ENCODE measurements at places on chromosomes 11 and 22.

- no peak for DNase-seq
These were observed 17.0 kb upstream of the NECTIN1 start for GRCh38 chr11:119745776-119746535.

- DNase-seq = no peak
These were observed 529.5 kb downstream of the SOX6 start for GRCh38 chr11:15826826-15827225.

GRCh38 chr22:22061085-22062077, 78.8 kb upstream of the TOP3B start:
- peak; percentile 45 for DNase-seq

GRCh38 chr11:3356858-3357257, 22.1 kb downstream of the ZNF195 start:
- no peak for DNase-seq

DNA sequence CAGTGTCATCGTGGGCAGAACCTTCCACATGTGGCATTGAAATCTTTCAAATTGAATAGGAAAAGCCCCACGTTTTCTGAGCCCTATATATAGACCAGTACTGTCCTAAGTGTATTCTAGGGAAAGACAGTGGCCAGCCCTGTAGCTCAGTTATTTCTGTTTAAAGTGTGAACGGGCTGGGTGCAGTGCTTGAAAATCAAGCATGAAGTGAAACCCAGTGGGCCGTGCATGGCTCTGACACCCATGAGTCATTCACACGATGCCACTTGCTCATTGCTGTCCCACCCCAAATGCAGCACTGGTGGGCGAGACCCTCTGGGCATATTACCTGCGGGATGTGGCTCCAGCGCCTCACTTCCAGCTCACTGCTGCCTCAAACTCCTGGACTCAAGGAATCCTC, 29.8 kb upstream of the CCDC188 start:
- no peak for DNase-seq

GRCh38 chr11:76773921-76774361, 9.2 kb upstream of the TSKU start:
- DNase-seq = no peak

GRCh38 chr11:59030037-59030436, 56.1 kb upstream of the GLYATL1B start:
- no peak for DNase-seq

- DNase-seq = no peak
These were observed 43.2 kb upstream of the YPEL1 start for GRCh38 chr22:21778705-21779363.

GRCh38 chr22:25816522-25817059, 74.6 kb downstream of the MYO18B start:
- DNase-seq = no peak

GRCh38 chr11:133949129-133949528, 7.6 kb downstream of the IGSF9B start:
- DNase-seq = no peak

DNA sequence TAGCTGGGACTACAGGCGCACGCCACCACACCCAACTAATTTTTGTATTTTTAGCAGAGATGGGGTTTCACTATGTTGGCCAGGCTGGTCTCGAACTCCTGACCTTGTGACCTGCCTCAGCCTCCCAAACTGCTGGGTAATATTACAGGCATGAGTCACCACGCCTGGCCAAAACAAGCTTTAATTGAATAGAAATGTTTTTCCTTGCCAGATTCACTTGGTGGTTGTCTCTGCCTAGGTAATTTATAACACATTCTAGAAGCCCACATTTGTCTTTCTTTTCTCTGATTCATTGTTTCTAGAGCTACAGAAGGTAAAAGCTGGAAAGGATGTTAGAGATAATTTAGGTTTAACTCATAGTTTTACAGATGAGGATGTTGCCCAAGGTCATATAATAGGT, 41.3 kb downstream of the CECR2 start:
- no peak for DNase-seq

- no peak for DNase-seq
These were observed 72.7 kb downstream of the AMBRA1 start for GRCh38 chr11:46520971-46521745.

- no peak for DNase-seq
These were observed 405.3 kb upstream of the CCDC90B start for GRCh38 chr11:83691451-83691950.

DNA sequence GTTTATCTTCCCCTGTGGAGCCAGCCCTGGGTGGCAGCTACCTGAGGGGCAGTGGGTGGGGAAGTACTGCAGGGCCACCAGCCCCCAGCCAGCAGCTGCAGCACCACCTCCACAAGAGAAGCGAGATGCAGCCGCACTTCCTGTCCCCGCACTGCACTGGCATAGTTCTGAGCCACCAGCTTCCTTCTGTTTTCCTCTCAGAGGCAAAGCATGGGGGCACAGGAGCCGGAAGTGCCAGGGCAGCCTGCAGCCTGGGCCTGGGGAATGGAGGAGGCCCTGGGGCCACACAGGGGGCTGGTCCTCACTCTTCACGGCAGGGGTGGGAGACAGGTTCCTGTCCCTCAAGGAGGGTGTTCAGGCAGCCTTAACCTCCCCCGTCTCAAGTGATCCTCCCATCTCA, 11.9 kb upstream of the SH3BP1 start:
- DNase-seq = no peak

- DNase-seq = no peak
These were observed 128.2 kb downstream of the ZNF280B start for GRCh38 chr22:22380098-22381030.

DNA sequence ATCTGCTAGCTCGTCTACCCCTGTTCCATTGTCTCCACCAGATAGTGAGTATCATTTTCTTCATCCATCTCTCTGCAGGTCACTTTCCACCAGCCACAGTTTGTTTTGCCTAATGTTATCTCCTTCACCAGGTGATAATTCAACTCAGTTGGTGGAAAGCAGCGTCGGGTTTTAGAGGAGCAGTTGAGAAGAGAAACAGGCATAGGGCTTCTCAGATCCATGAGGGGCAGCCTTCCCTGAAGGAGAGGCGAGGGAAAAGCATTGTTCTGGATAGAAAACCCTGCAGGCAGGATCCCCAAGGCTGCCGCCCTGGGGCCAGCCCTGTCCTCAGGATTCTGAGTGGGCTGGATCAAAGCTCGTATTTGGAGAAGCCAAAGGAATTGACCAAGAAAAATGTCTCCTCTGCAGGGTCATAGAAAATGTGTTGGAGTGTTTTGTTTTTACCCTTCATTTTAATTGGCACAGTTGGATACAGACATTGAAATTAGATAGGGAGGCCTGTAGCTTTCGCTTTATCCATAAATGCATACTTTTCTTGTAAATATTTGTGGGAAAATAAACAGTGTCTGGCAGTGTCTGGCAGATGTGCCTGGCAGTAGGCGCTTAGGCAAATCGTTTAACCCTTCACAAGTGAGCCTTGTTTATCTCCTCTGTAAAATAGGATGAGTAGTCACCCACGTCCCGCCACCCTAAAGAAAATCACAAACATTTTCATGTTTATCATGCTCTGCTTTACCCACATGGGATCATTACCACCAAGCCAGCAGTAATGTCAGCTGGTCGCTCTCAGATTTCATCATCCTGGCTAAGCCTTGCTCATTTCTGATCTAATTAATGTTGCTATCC, 73.4 kb upstream of the TTC12 start:
- DNase-seq = no peak

GRCh38 chr11:88739524-88739923, 326.3 kb downstream of the GRM5 start:
- DNase-seq = no peak

DNA sequence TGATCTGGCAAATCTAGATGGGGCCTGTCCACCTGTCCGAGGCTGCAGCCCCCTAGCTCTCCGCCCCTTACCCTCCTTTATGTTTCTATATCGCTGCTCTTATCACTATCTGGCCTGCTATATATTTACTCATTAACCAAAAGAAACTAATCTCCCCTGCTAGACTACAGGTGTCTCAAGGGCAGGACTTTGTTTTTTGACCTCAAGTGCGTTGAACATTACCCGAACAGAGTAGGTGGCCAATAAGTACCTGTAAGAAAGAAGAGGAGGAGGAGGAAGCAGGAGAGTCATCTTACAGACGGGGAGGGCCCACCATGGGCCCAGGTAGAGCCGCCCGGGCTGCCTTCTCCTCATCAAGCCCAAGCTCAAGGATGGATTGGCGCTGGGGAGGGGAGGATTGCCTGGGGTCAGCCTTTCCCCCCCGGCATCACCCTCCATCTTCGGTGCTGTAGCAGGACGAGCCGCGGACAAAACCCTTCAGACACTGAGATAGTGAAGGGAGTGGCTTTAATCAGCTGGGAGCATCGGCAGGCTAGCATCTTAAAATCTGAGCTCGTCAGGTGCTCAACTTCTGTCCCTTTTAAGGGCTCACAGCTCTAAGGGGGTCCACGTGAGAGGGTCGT, 1.2 kb upstream of the P2RY6 start:
- DNase-seq = no peak

DNA sequence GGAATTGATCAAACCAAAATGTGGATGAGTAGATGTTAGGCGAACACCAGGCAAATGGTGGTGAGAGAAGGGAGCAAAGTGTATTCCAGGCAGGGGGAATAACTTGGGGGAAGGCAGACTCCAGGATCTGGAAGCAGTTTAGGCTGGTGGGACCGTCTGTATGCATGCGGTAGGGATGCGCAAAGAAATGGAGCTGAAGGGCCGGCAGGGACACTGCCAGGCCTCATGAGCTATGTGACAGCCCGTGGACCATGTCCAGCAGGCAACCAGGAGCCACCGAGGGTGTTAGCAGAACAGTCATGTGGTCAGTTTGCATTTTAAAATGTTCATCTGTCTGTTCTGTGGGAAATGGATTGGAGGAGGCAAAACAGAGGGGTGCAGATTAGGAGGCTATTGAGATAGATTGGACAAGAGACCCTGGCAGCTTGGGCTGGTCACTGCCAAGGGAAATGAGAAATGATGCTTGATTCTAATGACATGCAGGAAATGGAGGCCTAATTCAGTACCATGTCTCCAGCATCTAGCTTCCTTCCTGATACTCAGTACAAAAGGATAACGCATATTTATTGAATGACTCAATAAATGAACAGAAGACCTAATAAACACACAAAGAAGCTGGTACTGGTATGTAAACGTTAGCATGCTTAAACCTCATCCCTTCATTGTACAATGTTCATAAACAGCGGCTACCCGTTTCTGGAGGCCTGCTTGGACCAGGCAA, 412.4 kb downstream of the BUD13 start:
- no peak for DNase-seq

GRCh38 chr11:27910186-27910931, 197.6 kb downstream of the KIF18A start:
- DNase-seq = no peak

GRCh38 chr11:12290477-12290922, 86.9 kb upstream of the PARVA start:
- DNase-seq = no peak

DNA sequence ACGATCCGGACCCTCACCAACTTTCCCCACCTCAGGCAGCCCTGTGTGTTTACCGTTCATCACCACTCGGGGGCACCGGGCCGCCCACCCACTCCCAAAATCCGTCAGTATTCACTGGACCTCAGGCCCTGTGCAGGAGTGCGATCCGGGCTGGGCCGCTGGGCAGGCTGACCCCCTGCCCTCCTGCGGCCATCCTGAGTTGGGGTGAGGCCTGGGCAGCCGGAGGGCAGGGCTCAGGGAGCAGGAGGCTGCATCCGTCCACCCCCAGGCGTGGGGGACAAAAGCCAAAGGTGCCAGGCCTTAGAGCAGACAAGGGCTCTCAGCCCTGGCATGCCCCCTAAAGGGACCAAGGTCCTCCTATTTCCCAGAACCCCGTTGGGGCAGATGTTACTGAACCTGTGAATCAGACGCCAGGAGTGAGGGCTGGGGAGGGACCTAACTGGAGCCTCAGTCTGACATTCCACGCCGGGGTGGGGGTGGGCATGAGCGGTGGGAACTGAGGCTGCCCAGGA, 16.8 kb upstream of the TMEM191C start:
- no peak for DNase-seq

GRCh38 chr22:45129703-45130524, 33.8 kb upstream of the NUP50 start:
- DNase-seq = no peak

DNA sequence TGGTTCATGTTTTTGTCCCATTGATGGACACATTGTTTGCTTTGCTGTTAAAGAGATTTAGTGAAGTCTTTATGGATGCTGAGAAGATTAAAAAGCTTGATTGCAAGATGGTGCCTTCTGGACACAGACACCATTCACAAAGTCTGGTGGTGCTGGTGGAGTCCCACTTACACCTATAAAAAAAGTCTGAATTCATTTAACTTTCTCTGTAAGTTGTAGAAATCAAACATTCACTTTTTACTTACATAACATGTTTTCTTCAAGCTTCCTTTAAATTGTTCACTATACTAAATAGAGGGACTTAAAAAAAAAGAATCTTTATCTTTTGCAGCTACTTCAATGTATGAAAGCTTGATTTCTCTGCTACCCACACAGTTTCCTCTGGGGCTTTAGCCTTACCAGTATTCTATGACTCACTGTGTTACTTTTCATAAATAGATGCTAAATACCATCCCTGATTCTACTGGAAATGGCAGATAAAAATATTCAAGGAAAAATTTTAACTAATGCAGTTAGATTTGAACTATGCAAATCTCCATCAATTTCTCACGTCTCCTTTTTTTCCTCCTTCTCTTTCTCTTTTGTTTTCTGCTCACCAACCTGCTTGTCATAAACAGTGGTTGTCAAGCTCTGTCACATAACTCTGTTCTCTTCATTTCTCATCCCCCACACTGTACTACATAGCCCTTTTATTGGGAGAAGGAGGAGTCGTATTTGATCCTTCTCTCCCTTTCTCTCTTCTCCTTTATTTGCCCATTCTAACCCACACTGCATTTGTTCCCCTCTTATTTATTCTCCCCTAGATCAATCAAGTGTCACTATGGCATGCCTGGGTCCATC, 89.7 kb downstream of the FAM76B start:
- DNase-seq = no peak

GRCh38 chr11:2927121-2927800, 2.0 kb downstream of the PHLDA2 start:
- no peak for DNase-seq

- DNase-seq = no peak
These were observed 21.0 kb downstream of the ASCL2 start for GRCh38 chr11:2249189-2249916.

- no peak for DNase-seq
These were observed 56.1 kb downstream of the RBFOX2 start for GRCh38 chr22:35972559-35972958.

DNA sequence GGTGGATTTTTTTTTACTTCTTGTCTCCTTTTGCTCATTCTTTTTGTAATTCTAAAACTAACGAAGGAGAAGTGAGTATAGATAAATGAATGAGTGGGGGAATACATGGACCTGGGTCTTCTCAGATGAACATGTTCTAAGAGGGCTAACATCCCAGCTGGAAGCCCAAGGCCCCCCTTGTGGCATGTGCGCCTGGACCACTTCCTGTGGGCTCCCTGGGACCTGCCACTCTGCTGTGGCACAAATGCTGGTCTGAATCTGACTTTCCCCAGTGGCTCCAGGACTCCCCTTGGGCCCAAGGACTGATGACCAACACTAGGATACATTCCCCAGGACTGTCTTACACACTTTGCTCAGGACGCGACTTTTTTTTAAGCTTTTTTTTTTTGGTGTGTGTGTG, 32.7 kb upstream of the ALX4 start:
- no peak for DNase-seq

Data from AG09309 (cell line).